ENCODE measurements at places on chromosomes 7 and 10.

DNA sequence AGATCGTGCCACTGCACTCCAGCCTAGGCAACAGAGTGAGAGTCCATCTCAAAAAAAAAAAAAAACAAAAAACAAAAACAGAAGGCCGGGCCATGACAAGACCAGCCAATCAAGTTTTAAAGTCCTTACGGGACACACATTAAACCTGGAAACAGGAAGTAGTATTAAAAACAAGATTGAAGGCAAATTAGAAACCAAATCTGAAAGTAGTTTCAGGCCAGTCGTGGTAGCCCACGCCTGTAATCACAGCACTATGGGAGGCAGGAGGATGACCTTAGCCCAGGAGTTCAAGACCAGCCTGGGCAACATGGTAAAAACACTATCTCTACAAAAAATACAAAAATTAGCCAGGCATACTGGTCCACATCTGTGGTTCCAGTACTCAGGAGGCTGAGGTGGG lies 18.1 kb downstream of the PSAP start:
- DNase-seq: no peak
- H3K36me3 ChIP-seq: peaks cover 38% of the 10 kb centered on the region
- H3K4me1 ChIP-seq: no peaks in the 10 kb centered on the region
- no peak overlapping the region for H3K27ac ChIP-seq

- H3K4me3 ChIP-seq: no peak overlapping the region
- H3K36me3 ChIP-seq: no peaks in the 10 kb centered on the region
- DNase-seq: no peak
- H3K4me1 ChIP-seq: no peaks in the 10 kb centered on the region
- no peak overlapping the region for H3K27ac ChIP-seq
Observed at GRCh38 chr7:118949031-118949430, 724.5 kb downstream of the ANKRD7 start.

- no peak overlapping the region for H3K27ac ChIP-seq
- H3K4me1 ChIP-seq: no peaks in the 10 kb centered on the region
- H3K4me3 ChIP-seq: no peak overlapping the region
- no peaks in the 10 kb centered on the region for H3K27me3 ChIP-seq
Observed at GRCh38 chr7:93910076-93910994, 4.0 kb downstream of the GNGT1 start.

- no peak overlapping the region for H3K27ac ChIP-seq
- DNase-seq: no peak
- no peaks in the 10 kb centered on the region for H3K4me1 ChIP-seq
- H3K36me3 ChIP-seq: no peaks in the 10 kb centered on the region
- H3K4me3 ChIP-seq: no peak overlapping the region
- H3K27me3 ChIP-seq: no peaks in the 10 kb centered on the region
Observed at GRCh38 chr10:129909531-129910256, 54.4 kb downstream of the EBF3 start.

DNA sequence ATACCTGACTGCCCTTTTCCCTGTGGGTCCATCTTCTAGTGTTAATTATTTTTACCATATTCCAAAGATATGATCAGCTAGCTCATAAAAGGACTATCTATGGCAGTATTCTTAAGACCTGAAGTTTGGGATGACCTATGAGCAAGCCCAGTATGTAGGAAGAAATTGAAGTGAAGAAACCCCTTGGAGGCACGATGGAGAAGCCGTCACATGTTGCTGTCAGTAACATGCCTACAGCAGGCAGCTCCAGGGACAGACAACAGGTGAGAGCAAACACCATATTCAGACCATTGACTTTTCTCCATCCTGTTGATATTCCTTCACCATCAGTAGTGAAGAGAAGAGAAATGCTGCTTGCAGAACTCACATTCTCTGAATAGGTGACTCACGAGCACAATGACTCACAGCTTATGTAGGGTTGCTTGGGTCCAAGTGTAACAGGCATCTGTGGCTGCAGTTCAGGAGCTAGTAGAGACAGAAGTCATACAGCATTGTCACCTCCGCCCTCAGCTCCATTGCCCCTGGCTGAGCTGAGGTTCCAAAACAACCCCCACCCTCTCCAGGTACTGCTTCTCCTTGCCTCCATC lies 8.4 kb upstream of the LYZL2 start:
- DNase-seq: peak; percentile 54
- no peaks in the 10 kb centered on the region for H3K27me3 ChIP-seq
- H3K36me3 ChIP-seq: no peaks in the 10 kb centered on the region
- no peak overlapping the region for H3K4me3 ChIP-seq
- no peak overlapping the region for H3K27ac ChIP-seq
- H3K4me1 ChIP-seq: no peaks in the 10 kb centered on the region

DNA sequence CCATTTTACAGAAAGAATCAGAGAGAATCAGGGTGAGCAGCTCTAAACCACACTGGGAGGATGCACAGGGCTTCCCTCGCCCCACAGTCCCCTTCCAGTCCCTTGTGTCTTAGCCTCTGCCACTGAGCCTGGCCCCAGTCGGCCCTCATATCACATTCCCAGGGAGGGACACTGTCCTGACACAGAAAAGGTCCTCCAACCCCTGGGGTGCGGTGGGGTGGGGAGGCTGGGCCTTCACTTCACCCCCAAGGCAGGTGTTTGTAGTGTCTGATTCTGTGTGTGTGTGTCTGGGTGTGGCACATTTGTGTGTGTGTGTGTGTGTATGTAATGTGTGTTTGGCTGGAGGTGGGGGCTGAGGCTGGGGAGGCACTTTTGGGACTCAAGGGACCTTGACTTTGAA lies 1.8 kb upstream of the KCP start:
- H3K27ac ChIP-seq: no peak overlapping the region
- peaks cover 73% of the 10 kb centered on the region for H3K27me3 ChIP-seq
- no peaks in the 10 kb centered on the region for H3K4me1 ChIP-seq
- no peaks in the 10 kb centered on the region for H3K36me3 ChIP-seq
- no peak for DNase-seq

DNA sequence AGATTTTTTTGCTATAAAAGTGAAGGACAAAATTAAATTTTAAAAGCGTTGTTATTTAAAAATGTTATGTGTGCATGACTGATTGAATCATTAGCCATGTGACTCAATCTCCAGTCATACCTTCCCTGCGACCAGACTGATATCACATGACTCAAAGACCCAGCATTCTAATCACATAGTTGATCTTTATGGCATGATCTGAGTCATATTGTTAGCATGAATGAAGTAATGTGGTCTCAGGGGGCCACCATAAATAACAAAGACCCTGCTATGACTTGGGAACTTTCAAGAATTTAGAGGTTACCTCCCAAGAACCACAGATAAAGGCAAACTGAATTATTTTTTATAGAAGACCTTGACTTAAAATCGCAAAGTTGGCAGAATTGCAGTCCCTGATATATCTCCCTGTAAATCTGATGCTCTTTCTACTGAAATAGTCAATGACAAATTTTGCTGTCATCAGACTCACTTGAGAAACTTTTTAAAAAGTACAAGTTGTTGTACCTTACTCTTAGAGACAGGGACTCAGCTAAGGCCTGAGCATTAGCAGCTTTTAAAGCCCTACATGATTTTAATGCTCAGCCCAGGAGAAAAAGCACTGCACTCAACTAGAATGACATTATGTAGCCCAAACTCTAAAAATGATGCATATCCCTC lies 717.3 kb downstream of the XPNPEP1 start:
- no peak overlapping the region for H3K27ac ChIP-seq
- no peaks in the 10 kb centered on the region for H3K27me3 ChIP-seq
- no peaks in the 10 kb centered on the region for H3K36me3 ChIP-seq

- H3K27me3 ChIP-seq: no peaks in the 10 kb centered on the region
- no peak for DNase-seq
- H3K4me3 ChIP-seq: no peak overlapping the region
- no peak overlapping the region for H3K27ac ChIP-seq
- no peaks in the 10 kb centered on the region for H3K4me1 ChIP-seq
Observed at GRCh38 chr7:84975586-84976185, 211.2 kb downstream of the SEMA3D start.

DNA sequence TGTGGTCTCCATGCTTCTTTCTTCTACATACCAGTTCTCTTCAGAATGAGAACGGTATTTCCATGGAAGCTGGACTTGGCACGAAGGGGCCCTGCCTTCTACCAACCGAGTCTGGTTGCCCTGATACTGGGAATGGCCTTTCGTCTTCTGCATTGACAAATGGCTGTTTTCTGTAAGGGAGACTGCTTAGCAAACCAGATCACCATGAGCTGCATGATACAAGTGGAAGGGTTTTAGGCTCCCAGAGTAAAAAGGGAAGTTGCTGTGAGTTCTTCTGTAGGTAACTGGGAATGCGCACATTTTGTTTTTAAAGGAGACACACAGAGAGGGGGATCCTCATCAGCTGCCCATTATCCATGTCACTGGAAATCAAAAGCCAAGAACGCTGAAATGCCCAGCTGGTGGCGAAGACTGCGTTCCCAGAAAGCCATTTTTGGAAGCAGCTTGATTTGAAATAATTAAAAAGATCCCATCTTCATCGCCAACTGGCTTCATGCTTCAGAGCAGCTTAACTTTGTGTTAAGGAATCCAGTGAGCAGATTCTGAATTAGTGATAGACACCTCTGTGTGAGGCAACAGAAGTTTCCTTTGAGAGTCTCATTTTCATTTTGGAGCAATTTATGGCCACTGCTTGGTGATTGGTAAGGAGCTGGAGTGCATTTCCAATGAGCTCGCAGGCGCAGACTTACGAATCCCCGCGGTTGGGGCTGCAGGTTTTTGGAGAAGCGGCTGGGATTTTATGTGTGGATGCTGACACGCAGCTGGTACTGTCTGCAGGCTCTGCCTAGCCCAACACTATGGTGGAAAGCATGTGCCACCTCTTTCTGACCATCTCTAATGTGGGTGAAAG lies 672.7 kb upstream of the FOXK1 start:
- DNase-seq: no peak
- H3K4me1 ChIP-seq: no peaks in the 10 kb centered on the region
- H3K36me3 ChIP-seq: no peaks in the 10 kb centered on the region
- no peaks in the 10 kb centered on the region for H3K27me3 ChIP-seq
- no peak overlapping the region for H3K4me3 ChIP-seq

DNA sequence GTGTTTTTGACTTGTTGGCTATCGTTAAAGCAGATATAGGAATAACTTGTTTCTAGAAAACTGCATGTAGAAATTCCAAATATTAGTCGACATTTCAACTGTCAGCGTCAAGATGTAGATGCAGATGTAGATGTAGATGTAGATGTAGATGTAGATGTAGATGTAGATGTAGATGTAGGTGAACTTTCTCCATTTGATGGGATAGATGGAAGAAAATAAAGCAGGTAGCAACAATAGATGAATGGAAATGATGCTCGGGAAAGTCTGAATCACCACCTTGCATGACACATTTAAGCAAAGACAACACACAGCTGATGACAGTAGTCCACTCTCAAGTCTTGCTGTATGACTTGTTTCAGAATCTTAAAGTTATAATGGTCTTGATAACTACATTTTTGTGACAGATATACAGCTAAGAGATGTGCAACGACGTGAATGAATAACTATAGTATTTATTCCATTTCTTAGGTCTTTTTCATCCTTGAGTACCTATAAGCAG lies 53.5 kb downstream of the SND1 start:
- no peak for DNase-seq
- H3K36me3 ChIP-seq: peaks cover 76% of the 10 kb centered on the region
- H3K27ac ChIP-seq: no peak overlapping the region
- H3K4me1 ChIP-seq: no peaks in the 10 kb centered on the region

DNA sequence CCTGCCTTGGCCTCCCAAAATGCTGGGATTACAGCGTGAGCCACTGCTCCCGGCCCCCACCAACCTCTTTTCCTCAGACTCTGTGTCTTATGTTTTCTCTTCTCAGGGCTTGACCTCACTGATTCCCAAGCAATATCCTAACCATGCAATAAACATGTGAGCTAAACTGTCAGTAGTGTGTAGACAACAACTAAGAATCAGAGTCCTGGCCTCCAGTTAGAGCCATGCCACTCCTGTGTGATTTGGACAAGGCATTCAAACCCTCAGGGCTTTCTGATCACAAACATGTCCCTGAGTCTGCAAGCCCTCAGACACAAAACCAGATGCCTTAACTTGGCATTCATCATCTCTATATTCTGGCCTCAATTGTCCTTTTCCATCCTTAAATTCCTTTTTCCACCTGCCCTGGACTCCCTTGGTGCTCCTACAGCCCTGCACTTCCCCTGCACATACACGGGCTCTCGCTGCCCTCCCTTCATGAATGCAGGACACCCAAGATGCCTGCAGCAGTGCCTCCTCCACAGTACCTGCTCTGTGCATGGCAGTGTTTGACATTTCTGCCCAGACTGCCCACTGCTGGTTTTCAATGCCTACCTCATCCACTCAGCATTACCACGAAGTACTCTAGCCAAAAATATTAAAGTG lies 142.8 kb downstream of the CYP26A1 start:
- no peak for DNase-seq
- H3K36me3 ChIP-seq: no peaks in the 10 kb centered on the region
- H3K27me3 ChIP-seq: no peaks in the 10 kb centered on the region
- no peak overlapping the region for H3K27ac ChIP-seq

- no peak overlapping the region for H3K4me3 ChIP-seq
- H3K36me3 ChIP-seq: no peaks in the 10 kb centered on the region
- no peak for DNase-seq
- H3K4me1 ChIP-seq: no peaks in the 10 kb centered on the region
Observed at GRCh38 chr7:26143298-26144048, 8.5 kb upstream of the NFE2L3 start.

DNA sequence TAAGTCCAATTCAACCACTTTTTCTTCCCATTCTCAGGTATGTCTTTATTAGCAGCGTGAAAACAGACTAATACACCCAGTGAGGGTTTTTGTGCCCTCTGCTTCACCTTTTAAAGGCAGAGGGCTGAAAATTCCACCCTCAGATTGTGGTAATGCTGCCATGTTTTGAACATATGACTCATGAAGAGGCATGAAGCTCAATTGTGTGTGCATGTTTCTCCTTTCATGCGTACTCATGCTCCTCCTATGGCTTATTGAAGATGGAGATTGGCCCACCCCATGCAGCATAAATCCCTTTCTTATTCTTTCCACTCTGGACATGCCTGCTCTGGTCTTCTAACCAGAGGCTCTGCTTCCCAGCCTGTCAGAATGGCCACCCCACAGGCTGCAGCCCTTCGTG lies 168.0 kb upstream of the PRKCQ start:
- no peaks in the 10 kb centered on the region for H3K36me3 ChIP-seq
- no peak overlapping the region for H3K4me3 ChIP-seq
- DNase-seq: no peak
- H3K27me3 ChIP-seq: no peaks in the 10 kb centered on the region

DNA sequence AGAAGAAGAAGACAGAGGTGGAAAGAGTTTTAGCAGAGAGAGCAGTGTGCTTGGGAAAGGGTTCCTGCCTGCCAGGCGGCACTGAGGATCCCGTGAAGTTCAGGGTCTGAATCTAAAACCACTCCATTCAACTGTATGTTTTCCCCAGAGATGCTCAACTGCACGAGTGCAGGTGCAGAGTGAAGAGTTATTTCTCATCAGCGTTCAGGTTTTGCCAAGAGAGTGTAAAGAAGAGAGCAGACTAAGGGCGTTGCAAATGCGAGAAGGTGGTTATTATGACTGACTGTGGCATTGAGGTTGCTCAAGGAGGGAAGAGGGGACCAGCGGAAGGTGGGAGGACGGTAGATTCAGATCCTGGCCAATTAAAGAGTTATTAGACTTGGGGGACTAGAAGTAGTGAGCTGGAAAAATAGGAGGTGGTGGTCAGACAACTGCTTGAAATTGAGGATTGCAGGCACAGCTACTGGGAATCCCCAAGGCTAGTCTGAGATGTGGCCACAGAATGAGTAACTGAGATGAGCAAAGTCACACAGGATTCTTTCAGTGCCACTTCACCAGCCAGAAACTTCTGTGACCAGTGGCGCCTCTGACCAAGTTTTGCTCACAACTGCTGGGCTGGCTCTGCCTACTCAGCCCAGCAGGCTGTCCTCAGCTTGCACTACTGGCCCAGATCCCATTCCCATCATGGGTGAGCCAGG lies 29.1 kb downstream of the STRA8 start:
- no peaks in the 10 kb centered on the region for H3K36me3 ChIP-seq
- H3K4me3 ChIP-seq: no peak overlapping the region
- no peaks in the 10 kb centered on the region for H3K4me1 ChIP-seq
- H3K27ac ChIP-seq: no peak overlapping the region

Data from common myeloid progenitor, CD34-positive (primary cell).